ENCODE measurements at places on chromosomes 3 and 15.

DNA sequence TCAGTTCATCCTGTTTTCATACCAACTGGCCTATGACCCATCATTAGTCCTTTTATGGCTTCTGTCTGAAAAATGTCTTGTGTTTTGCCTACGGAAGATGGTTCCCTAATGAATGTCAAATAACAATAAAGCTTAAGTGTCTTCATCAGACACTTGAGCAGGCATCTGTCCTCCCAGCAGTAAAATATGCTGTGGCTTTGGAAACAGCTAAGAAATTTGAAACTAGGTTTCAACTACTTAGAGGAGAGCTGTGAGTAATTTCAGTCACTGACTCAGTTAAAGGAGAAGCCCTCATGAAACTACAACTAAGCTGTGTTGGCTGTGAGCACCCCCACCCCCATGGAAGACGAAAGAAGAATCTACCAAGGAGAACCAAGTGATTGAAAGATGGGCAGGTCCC is 409.4 kb upstream of the PPP2R3A start:
- DNase-seq: no peak

GRCh38 chr3:145272684-145273083 is 888.3 kb downstream of the PLOD2 start:
- DNase-seq: no peak

DNA sequence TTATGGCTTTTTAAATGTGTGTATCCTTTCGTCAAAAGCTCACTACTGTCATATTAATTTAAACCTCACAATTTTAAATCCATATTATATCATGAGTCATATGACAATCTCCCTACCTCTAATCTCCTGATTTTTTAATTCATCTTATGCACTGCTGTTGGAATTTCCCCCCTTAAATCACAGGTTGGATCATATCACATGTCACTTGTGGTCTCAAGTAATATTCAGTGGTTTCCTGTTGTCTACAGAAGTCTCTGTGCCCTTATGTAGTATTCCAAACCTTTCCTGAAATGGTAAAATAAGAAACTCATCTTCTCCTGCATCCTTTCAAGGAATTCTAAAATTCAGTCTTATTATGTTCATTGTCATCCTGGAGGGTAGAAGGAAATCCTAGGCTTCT is 116.0 kb upstream of the CBLB start:
- DNase-seq: no peak

DNA sequence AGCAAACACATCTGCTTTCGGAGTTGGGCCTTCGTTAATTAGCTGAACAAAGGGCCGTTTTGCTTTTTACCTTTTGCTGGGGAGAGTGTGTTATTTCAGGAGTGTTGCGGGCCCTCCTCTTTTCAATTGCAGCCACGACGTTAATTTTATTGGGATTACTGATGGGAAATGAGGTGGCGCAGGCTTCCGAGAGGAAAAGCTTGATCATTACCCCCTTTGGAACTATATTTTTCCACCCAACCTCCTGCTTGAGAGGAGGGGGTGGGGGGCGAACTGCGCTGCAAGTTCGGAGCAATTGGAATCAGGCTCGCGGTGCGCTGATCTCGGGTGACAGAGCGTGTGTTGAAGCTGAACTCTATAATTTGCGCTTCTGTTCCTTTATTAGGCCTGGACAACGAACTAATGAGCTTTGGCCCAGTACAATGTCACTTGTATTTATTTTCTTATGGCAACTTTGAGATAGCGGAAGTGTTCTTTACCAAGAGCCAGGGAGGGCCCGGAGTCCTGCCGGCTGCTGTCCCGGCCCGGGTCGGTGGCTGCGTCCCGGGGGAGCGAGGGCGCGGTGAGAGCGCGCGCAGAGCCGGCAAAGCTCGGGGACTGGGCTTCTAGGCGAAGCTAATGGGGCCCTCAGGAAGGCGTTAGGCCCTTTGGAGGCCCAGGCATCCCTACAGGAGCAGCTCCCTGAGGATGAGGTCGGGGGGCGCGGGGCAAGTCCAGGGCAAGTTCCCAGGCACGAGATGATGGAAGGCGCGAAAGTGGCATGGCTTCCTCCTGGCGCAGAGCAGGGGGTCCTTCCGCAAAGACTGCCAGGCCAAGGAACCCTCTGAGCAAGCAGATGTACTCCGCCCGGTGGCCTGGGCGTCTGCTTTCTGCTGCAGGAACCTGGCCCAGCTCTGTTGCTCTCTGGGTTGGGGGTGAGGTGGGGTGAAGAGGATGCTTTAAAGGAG is 12.9 kb downstream of the NR2F2 start:
- no peak for DNase-seq

- DNase-seq: no peak
Measured at GRCh38 chr15:38888701-38889221, 324.1 kb upstream of the RASGRP1 start.

GRCh38 chr3:99394831-99395778 is 243.3 kb upstream of the COL8A1 start:
- no peak for DNase-seq

DNA sequence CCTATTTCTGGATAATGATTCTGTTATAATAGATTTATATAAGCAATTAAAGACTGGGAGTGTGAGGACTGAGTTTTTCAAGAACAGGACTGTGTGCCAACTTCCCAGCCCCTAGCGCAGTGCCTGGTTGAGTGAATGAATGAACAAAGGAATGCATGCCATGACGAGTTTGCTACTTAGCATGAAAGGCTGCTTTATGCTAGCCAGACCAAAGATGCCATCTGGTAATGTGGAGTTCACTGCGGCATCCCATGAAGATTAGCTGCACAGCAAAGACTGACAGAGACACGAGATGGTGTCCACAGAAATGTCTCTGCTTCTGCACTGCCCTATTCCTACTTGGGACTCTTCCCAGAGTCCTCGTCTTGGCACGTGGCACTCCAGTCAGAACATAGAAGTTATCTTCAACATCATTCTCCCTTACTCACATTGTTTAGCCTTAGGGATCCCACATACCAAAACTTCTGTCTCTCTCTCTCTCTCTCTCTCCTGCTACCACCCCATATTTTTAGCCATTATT is 283.9 kb upstream of the CTNNB1 start:
- DNase-seq: no peak

DNA sequence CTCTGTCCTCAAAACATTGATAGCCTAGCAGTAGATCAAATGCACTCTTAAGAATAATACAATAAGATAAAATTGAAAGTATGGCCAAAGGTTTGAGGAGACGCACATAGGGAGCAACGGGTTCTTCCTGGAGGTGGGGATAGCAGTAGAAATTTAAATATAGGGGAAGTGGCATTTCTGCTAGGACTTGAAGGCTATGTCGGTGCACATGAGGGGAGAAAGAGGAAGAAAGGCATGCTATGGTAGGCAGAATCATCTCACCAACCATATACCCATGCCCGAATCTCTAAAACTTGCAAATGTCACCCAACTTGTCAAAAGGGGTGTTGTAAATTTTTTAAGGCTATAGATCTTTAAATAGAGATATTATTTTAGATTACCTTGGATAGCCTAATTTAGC is 735.1 kb upstream of the LMCD1 start:
- no peak for DNase-seq

GRCh38 chr3:4856136-4856535 is 123.1 kb upstream of the BHLHE40 start:
- no peak for DNase-seq

DNA sequence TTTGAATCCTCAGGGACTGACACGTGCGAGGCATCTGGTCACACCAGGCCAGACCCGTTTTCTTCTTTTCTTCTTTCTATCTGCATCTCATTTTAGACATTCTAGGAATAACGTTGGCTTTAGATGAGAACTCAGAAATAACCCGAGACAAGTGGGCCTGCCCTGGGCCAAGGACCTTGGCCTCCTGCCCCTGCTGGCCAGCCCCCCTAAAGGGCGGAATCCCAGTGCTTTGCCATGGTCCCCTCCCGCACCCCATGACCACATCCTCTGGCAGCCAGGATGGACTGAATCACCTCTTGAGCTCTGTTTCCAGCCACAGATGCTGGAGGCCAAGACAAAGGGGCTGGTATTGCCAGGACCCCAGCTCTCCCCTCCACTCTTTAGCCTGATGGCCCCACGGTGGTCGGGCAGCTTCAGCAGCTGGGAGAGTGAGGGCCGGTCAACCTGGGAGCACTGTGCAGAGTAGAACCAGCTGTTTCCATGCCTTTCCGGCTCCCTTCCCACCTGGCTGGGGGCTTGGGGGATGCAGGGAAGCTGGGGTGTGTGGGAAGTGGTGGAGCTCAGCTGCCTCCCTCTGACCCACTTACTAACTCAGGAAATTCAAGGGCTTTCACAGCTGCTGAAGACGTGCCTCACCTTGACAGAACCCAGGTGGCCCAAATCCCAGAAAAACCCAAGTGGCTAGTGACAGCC is 190.9 kb downstream of the FAM43A start:
- no peak for DNase-seq

DNA sequence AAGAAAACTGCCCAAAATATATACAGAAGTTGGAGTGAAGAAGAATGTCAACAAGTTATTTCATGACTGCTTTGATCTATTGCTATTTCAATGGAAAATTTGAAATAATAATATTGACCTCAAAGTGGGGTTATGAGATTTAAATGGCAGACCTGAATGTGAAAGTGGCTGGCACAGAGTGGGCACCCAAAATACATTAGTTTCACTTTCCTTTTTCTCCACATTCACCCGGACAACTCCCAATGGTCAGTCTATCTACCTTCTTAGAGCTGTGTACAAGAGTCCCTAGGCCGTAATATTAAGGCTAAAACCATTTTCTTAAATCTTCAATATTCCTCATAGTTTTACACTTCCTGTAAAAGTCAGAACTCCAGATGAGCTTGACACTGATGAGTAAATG is 61.6 kb upstream of the ETV5 start:
- DNase-seq: no peak

DNA sequence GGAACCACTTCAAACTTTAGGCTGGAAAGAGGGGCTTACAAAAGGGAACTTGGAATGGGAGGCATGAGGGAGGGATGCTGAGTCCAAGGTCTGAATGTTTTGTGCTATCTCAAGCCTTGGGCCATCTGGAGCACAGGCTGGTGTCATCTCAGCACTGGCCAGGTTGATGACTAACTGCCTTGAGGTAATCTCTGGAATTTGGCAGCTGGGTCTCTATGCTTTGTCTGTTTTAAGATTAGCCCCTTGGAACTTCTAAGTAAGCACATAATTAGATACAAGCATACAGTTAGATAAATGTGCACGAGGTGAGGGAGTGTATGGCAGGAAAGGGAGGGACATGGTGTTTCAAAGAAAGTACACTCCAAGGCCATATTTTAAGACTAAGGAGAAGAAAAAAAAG is 252.4 kb upstream of the CCDC54 start:
- no peak for DNase-seq

- no peak for DNase-seq
Measured at GRCh38 chr3:171108066-171108465, 81.5 kb upstream of the SLC2A2 start.

DNA sequence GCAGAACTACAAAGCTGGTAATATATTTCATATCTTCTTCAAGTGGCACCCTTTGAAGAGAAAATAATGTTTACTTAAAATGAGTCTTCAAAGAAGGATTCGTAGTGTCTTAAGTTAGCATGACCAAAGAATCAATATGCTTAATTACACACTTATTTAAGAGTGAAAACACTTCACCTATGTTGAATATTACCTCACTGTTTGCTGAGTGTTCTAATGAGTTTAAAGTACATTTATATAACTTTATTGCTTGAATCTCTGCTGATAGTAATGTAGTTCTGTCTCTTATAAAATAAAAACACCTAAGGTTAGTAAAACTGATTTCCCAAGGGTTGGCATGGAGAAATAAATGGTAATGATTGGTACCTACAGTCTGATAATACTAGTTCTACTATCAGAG is 143.3 kb upstream of the SLC2A2 start:
- no peak for DNase-seq

- DNase-seq: no peak
Measured at GRCh38 chr3:62319570-62320243, 53.6 kb downstream of the FEZF2 start.

- DNase-seq: no peak
Measured at GRCh38 chr3:156010829-156011228, 109.5 kb upstream of the KCNAB1 start.

DNA sequence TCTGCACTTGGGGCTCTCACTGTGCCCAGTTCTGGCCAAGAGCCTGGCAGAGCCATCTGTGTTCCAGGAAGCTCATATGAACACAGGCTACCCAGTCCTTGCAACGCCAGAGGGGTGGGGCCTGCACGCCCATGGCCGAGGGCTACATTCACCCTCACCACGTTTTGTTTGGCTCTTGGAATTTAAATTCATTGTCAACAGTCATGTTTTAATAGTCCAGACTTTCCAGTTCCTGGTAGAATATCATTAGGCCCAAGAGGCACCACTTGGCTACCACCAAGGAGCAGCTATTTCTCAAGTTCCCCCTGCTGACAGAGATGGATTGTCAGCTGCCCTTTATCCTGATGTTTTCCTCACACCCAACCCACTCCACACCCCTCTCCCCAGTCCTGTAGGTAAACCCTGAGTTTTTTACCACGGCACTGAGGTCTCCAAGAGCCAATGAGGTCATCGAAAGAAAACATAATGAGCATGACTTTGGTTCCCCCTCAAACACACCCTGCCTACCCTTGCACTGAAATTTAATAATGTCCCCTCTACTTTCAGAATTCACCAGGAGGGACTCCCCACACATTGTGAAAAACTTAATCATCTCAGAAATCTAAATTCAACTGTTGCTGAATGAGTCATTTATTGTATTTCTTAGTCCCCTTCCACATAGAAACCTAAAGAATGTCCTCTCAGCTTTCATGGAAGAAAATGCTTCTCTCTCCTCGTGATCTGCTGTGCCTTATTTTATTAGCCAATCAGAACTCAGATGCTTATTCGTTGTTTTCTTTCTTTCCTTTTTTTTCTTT is 125.1 kb downstream of the SHQ1 start:
- DNase-seq: no peak

GRCh38 chr15:57393061-57393460 is 16.8 kb downstream of the CGNL1 start:
- DNase-seq: no peak

GRCh38 chr15:79798311-79798710 is 98.5 kb downstream of the MTHFS start:
- no peak for DNase-seq

- DNase-seq: no peak
Measured at GRCh38 chr15:38991126-38991525, 426.5 kb upstream of the RASGRP1 start.

DNA sequence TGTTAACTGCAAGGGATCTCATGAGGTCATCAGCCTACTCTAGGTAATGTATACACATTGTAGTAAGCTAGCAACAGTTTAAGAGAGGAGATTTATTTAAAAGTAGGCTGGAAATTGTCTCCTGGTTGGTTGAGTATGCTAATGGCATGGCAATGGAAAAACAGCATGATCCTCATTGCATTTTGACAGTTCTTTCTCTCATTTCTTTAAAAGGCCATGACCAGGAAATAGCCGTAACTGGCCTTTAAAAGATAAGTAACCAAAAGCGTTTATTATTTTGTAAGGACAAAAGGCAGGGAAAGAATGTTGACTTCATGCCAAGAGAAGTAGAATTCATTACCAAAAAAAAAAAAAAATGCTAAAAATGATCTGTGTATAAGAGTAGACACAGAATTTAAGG is 310.3 kb downstream of the FGF12 start:
- DNase-seq: no peak

- DNase-seq: no peak
Measured at GRCh38 chr3:182914341-182914740, 66.0 kb downstream of the DCUN1D1 start.

GRCh38 chr3:64977308-64978100 is 289.7 kb upstream of the ADAMTS9 start:
- no peak for DNase-seq

- no peak for DNase-seq
Measured at GRCh38 chr15:83099290-83099689, 8.2 kb upstream of the TM6SF1 start.

- peak; percentile 75 for DNase-seq
Measured at GRCh38 chr3:46538803-46539442, 27.2 kb downstream of the LRRC2 start.
